ENCODE measurements at places on chromosomes 7 and 10. TPM values are rescaled to one million over a fixed set of nuclear protein-coding genes. Genes with fewer than 3 reads are reported as not detected.
A peak's percentile ranks its signal among the peaks of the same experiment; 100 is the strongest.

Gene FKBP6
- not detected for total RNA-seq

Gene DDIT4
- total RNA-seq: 712 TPM

Gene HOXA10
- total RNA-seq: 0.17 TPM

DNA sequence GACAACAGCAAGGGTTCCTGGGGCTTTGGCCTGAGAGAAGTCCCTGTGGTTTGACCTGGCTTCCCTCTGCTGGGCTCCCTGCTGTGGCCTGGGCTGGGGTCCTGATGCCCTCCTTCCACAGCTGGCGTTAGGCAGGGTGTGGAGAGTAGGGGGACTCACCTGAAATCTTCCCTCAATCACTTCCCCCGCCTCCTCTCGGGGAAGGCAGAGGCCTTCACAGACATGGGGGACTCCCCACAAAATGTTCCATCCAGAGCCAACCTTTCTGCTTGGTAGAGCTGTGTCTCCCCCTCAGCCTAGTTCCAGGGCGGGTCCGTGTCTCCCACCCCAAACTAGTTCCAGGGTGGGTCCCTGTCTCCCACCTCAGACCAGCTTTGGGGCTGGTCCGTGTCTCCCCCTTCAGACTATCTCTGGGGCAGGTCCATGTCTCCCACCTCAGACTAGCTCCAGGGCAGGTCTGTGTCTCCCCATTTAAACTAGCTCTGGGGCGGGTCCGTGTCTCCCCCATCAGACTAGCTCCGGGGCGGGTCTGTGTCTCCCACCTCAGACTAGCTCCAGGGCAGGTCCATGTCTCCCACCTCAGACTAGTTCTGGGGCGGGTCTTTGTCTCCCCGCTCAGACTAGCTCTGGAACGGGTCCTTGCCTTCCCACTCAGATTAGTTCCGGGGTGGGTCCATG lies 2.2 kb downstream of the PVRIG start:
- DNase-seq: no peak

- DNase-seq: peak; percentile 82
Measured at GRCh38 chr7:43117095-43117494, 4.6 kb downstream of the HECW1 start.

DNA sequence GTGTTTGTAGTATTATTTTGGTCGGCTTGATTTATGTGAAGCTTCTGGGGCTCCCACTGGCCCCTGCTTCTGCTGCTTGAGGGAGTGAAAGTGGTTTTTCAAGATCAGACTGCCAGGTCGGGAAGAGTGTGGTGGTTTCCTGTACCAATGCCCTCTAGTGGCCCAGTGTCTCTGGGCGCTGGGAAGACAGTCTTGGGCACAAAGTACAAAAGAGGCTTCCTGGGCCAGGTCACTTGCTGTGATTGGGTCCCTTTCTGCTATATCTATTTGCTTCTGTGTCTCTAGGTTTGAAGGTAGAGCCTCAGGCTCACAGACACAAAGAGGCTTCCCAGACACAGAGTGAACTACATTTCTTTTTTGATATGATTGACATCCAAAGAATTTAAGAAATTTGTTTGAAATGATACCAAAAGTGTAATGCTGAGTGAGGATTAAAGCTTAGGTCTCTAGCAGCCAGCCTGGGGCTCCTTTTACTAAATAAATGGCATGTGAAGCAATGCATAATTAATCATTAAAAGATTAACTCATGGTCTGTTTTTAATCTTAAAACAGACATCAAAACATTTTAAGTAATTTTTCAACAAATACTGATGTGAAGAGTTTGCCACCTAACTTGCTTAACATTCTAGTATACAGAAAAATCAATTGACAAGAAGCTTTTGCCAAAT lies 36.3 kb downstream of the ABCB1 start:
- no peak for DNase-seq

DNA sequence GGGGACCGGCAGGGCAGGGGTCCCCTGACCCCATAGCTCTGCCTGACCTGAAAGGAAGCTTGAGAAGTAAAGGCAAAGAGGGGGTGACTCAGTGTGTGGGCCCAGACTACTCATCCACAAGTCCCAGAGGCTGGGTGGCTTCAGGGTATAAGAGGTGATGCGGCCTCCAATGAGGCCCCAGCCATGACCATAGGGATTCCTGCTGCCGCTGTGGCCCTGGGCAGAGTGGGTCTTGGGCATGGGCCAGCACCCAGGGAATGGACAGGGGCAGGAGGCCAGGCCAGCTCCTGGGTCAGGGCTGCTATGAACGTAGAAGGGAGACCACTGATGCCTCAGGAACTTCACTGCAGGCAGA lies 64.4 kb upstream of the EBF3 start:
- no peak for DNase-seq

GRCh38 chr7:107742678-107743566 lies 1.0 kb upstream of the CBLL1 start:
- DNase-seq: no peak

Measured in fibroblast of lung (primary cell).